ENCODE measurements at places on chromosomes 6 and 20.

GRCh38 chr6:159116343-159116742 is 52.9 kb upstream of the FNDC1 start:
- peak; percentile 42 for DNase-seq

DNA sequence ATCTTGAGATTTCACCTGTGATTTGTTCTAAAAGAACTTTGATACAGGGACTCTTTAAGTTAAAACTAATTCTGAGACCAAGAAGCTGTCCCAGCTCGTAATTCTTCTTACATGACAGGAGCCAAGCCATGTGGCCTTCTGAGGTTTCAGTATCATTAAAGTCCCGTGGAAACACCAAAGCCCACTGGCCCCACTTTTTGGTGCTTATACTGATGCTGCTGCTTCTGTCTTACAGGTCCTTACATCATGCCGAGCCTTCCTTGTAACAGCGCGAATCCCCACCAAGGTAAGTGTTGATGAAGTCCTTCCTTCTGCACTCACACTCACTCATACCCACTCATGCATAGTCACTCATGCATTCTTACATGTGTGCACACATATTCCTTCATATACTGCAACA is 140.7 kb downstream of the CARMIL1 start:
- DNase-seq: no peak

DNA sequence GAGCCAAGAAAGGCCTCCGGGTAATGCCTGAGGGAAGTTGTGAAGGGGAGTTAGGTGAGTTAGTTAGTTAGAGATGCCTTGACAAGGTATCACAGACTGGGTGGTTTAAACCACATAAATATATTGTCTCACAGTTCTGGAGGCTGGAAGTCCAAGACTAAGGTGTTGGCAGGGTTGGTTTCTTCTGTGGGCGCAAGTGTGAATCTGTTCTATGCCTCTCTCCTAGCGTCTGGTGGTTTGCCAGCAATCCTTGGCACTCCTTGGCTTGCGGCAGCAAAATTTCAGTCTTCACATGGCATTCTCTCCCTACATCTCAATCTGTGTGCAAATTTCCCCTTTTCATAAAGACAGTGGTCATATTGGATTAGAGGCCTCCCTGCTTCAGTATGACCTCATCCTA is 29.7 kb upstream of the RANBP9 start:
- DNase-seq: no peak

DNA sequence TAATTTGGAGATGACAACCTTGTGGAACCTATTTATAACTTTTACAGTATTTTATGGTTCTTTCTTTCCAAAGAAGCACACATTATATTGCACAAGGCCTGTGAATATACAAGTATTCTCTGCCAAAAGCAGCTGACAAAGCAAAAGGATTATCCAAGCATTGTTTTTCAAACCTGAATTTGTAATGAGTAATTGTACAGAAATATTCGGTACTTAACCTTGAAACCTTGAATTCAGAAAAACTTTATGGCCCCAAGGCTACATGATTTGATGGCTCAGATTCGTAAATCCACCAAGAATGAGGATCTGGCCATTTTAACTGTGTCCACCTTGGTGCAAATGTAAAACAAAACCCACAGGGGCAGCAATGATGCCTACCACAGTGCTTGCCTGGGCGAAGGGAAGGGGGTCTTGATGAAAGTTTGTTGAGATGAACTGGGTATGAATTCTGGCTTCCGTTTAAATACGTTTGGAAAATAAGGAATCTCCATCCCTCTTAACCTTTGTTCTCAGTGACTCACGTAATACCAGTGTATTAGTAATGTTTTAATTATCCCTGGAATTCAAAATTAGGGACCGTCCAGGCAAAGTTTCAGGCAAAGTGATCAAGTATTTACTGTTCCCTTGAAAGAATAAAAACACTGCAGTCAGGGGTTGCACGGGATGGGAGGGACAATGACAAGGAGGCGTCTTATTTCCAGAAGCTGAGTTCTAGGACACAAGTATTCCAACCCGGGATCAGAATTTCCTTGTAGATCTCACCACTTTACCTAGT is 2.7 kb upstream of the RBM24 start:
- DNase-seq: no peak

- DNase-seq: peak; percentile 76
Measured at GRCh38 chr20:54062812-54063280, 7.5 kb downstream of the BCAS1 start.

- no peak for DNase-seq
Measured at GRCh38 chr6:36478051-36478526, 35.3 kb downstream of the KCTD20 start.
